ENCODE measurements at places on chromosomes 11 and 22.

GRCh38 chr11:105241136-105241535 lies 101.6 kb upstream of the CARD18 start:
- no peak overlapping the region for H3K27ac ChIP-seq
- H3K27me3 ChIP-seq, result no peaks in the 10 kb centered on the region
- DNase-seq, result no peak
- no peak overlapping the region for H3K4me3 ChIP-seq
- peaks cover 3% of the 10 kb centered on the region for H3K4me1 ChIP-seq

DNA sequence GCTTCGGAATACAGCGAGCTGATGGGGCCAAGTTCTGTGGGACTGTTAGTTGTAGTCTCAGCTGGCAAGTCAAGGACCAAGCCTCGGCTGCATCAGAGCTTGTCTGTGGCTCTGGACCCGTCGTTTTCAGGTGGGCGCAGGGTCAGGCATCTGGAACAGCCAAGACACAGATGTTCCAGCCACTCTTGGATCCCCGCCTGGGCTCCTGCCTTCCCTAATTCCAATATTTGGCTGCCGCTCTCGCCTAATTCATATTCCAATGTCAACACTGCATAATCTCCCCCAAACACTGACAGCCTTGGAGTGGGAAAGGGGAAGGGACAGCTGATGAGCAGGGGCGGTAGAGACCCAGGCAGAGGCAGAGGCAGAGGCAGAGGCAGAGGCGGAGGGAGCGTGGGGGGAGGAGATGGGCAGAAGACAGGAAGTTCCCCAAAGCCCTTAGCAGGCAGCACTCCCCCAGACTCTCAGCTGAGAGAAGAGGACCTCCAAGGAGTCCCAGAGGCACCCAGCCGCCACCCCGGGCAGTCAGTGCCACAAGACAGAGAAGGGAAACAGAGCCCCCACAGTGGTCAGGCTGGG lies 49.6 kb upstream of the SLC35C1 start:
- H3K4me1 ChIP-seq, result peaks cover 6% of the 10 kb centered on the region
- H3K27ac ChIP-seq, result no peak overlapping the region
- peaks cover 16% of the 10 kb centered on the region for H3K27me3 ChIP-seq

DNA sequence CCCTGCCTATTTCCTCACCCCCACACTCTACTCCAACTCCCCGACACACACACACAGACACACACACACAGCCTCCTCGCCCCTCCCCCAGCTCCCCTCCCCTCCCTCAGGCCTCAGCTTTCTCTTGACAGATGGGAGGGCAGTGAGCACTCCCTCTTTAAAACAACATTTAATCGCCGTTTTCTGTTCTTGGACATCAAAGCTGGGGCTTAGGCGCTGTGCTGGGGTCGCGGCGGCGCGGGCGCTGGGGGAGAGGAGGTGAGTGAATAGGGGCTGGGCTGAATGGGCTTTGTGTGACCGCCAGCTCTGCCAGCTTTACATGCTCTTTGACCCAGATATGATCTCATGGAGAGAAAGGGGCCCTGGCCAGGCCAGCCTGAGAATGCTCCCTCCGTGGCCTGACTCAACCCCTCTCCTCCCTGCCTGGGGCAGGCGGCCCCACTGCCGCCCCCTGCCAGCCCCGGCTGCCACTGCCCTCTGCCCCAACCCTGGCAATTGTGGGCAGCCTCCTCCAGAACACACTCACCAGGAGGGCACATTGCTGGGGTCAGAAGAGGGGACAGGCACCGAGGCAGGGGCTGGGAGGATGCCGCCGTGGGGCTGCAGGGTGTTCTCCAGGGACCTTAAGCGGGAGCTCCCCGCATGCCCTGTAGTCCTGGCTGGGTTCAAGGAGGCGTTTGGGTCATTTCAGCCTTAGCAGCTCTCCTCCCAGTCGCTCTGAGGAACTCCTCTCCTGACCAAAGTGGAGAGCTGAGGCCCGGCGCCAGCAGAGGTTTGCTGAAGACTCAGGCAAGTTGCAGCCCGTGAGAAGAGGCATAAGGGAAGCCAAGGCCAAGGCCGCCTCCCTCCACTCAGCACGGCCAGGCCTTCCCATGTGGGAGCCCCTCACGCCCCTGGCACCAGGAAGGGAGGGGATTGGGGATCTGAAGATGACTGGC lies 38.3 kb upstream of the NNMT start:
- H3K27me3 ChIP-seq, result no peaks in the 10 kb centered on the region
- peaks cover under 1% of the 10 kb centered on the region for H3K36me3 ChIP-seq
- peak overlapping the region; percentile 35 for H3K4me3 ChIP-seq

DNA sequence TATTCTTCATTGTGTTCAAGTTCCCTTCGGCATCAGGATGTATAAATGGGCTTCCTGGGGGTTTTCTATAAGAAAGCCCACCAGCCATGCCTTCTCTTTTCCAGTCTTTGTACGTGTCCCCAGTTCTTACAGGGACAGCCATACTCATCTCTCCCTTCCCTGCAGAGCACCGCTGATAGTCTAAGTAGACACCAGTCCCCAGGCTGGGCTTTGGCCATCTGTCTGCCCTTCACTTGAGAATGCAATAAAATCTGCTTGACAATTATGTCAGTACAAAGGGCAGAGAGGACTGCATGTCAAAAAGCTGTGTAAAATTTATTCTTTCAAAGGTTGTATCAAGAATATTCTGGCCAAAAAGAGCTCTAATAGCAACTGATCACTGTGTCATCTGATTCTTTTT lies 27.3 kb downstream of the NTM start:
- DNase-seq, result no peak
- H3K4me1 ChIP-seq, result peaks cover 5% of the 10 kb centered on the region
- H3K27me3 ChIP-seq, result peaks cover 7% of the 10 kb centered on the region
- H3K4me3 ChIP-seq, result no peak overlapping the region

All from progenitor cell of endocrine pancreas (in vitro differentiated cells).